ENCODE measurements at places on chromosomes 2 and 18.

GRCh38 chr18:74360852-74361655 lies 45.4 kb downstream of the C18orf63 start:
- no peak for DNase-seq

GRCh38 chr18:45090526-45091140 lies 409.9 kb downstream of the SETBP1 start:
- no peak for DNase-seq

- DNase-seq: no peak
These were observed 106.0 kb upstream of the TAF1B start for GRCh38 chr2:9737053-9737875.

GRCh38 chr2:113104054-113104611 lies 23.3 kb upstream of the IL1RN start:
- DNase-seq: no peak

- no peak for DNase-seq
These were observed 17.2 kb upstream of the TMEM200C start for GRCh38 chr18:5912566-5912965.

GRCh38 chr2:199278099-199278498 lies 179.6 kb downstream of the SATB2 start:
- no peak for DNase-seq

- no peak for DNase-seq
These were observed 49.8 kb upstream of the OTX1 start for GRCh38 chr2:63000801-63001200.

GRCh38 chr2:53877556-53877955 lies 17.8 kb upstream of the GPR75 start:
- DNase-seq: no peak

- no peak for DNase-seq
These were observed 170.3 kb upstream of the SPRED2 start for GRCh38 chr2:65602603-65603235.

- no peak for DNase-seq
These were observed 290.8 kb upstream of the TANK start for GRCh38 chr2:160869411-160869810.
